ENCODE measurements at places on chromosomes 4 and X. TPM values are rescaled to one million over a fixed set of nuclear protein-coding genes. Genes with fewer than 3 reads are reported as not detected.
A peak's percentile ranks its signal among the peaks of the same experiment; 100 is the strongest.

Gene RHOXF2
- total RNA-seq: not detected

- H3K4me3 ChIP-seq: no peak overlapping the region
- peak; percentile 87 for DNase-seq
- H3K27me3 ChIP-seq: no peaks in the 10 kb centered on the region
- H3K36me3 ChIP-seq: peaks cover 3% of the 10 kb centered on the region
- no peak overlapping the region for H3K27ac ChIP-seq
Measured at GRCh38 chr4:24488399-24489164, 95.8 kb downstream of the DHX15 start.

DNA sequence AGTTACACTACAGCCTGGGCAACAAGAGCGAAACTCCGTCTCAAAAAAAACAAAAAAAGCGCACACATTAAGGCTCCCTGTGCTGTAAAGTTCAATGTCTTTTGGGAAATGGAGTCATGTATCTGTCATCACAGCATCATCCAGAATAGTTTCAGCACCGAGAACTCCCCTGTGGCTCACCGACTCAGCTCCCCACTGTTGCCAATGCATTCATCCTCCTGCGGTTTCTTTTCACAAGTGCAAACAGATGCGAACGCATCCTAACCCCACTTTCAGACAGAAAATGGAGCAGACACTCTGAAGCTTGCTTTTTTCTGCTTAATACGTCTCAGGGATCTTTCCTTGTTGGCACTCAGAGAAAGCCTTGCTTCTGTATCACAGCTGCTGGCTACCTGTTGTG, 13.8 kb upstream of the SH3TC1 start:
- H3K27me3 ChIP-seq: no peaks in the 10 kb centered on the region
- no peaks in the 10 kb centered on the region for H3K4me1 ChIP-seq
- no peak for DNase-seq
- no peak overlapping the region for H3K27ac ChIP-seq
- no peaks in the 10 kb centered on the region for H3K36me3 ChIP-seq
- no peak overlapping the region for H3K4me3 ChIP-seq

GRCh38 chr4:168630445-168631187, 133.8 kb downstream of the PALLD start:
- peak overlapping the region; percentile 84 for H3K4me3 ChIP-seq
- H3K4me1 ChIP-seq: peaks cover 2% of the 10 kb centered on the region
- no peak overlapping the region for H3K27ac ChIP-seq
- DNase-seq: no peak

GRCh38 chr4:16118090-16118489, 34.3 kb upstream of the PROM1 start:
- H3K4me1 ChIP-seq: no peaks in the 10 kb centered on the region
- no peaks in the 10 kb centered on the region for H3K36me3 ChIP-seq
- no peak for DNase-seq
- H3K27ac ChIP-seq: no peak overlapping the region
- H3K4me3 ChIP-seq: no peak overlapping the region

- no peaks in the 10 kb centered on the region for H3K27me3 ChIP-seq
- no peak overlapping the region for H3K27ac ChIP-seq
- DNase-seq: no peak
- H3K36me3 ChIP-seq: peaks cover 23% of the 10 kb centered on the region
- H3K4me1 ChIP-seq: no peaks in the 10 kb centered on the region
Measured at GRCh38 chr4:139315221-139315675, 13.0 kb upstream of the NDUFC1 start.
